ENCODE measurements at places on chromosomes 11 and 22.

DNA sequence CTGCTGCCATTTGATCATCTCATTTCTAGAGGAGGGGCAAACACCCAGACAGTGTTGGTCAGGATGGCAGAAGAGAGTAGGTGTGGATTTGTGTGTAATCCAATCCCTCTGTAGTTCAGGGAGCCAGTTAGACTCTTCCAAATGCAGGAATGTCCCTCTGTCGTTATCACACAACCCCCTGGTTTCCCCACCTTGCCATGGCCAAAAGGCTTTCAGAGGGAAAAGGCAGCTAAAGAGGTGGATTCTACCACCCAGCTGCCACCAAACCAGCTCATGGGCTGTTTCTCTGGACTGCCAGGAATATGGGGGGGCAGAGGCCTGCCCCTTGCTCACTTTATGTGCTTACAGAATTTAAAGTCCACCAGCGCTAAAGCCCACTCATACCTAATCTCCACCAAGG lies 18.1 kb downstream of the TSKU start:
- no peak for DNase-seq

GRCh38 chr11:85299258-85299942 lies 327.7 kb downstream of the DLG2 start:
- no peak for DNase-seq

DNA sequence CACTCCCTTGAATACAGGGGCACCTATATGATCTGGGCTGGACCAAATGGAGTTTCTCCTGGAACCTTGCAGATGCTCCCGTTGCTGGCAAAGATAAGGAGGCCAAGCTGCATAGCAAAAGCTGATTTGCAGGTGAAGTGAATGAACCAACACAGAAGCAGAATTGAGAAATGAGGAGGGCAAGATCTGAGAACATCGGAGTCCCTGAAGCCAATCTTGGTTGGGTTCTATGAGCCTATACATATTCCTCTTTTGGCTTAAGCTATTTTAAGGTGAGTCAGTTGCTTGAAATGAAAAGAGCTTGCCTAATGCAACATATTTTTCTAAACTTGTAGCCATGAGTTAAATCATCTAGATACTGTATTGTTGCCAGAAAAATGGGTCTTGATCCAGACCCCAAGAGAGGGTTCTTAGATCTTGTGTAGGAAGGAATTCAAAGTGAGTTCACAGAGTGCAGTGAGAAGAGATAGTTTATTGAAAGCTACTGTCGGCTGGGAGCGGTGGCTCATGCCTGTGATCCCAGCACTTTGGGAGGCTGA lies 23.5 kb downstream of the WEE1 start:
- DNase-seq, result no peak

DNA sequence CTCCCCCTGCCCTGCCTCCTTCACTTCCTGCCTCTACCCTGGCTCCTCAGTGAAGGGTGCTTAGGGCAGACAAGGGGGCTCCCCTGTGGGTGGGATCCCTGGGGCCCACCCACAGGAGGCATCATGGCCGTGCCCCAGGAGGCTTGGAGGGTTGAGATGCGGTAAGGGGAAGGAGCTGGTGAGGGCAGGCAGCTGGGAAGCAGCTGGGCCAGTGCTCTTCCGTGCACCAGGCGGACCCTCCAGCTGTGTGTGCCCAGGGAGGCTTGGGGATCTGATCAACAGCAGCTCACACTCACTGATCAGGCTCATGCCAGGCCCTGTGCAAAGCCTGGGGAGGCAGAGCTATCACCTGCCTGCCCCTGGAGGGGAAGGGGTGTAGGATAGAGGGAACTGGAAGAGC lies 59.3 kb upstream of the TTLL12 start:
- no peak for DNase-seq

GRCh38 chr11:83172551-83172950 lies 15.6 kb downstream of the PCF11 start:
- no peak for DNase-seq

DNA sequence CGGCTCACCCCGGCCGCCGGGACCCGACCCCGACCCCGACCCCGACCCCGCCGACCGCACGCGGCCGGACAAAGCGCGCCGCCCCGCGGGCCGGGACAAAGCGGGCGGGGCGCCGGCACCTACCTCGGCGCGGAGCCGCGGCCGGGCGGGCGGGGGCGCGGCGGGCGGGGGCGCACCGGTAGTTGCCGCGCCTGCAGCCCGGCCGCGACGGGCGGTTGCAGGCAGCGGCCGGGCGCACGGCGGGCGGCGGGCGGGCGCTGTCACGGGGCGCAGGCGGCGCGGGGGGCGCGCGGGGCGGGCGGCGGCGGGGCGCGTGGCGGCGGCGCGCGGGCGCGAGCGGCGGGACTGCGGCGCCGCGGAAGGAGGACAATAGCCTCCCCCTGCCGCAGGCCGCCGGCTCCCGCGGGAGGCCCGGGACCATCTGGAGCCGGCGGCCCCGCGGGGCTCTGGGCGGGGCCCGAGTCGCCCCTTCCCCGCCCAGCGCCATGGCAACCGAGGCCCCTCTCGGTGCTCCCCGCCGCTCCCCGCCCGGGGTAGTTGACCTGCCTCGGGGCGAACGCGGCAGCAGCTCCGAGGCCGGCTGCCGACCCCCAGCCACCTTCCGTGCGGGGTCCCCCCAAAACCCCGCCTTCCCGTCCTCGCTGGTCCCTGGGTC lies 851 bp downstream of the SPTBN2 start:
- DNase-seq, result no peak

DNA sequence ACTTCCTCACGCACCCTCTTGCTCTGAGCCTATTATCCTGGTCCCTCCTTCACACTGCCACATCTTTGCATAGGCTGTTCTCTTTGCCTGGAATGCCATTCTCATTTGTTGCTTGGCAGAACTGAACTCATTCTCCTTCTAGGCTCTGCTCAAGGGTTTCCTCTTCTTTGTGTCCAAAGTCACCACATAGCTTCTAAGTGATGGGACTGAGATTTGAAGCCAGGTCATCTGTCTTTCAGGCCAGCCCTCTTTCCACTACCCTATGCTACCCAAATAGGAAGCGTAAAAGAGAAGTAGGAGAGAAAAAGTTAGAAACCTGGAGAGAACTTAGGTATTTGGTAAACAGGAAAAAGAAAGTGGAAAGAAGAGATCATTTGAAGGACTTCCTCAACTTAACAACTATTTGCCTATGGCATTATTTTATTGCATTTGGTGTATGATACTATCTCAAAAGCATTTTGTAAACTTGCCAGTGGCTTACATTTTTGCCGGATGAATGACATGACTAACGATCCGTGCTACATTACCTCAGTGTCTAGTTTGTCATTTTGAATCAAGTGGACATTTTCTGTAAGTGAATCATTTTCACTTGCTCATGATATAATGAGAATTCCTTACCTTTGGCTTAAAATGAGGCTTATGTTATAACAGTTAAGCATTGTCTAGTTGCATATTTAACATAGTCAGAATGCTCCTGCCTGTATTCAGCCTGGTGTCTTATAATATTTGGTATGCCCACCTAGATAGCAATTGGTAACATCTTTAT lies 18.5 kb downstream of the NF2 start:
- no peak for DNase-seq

DNA sequence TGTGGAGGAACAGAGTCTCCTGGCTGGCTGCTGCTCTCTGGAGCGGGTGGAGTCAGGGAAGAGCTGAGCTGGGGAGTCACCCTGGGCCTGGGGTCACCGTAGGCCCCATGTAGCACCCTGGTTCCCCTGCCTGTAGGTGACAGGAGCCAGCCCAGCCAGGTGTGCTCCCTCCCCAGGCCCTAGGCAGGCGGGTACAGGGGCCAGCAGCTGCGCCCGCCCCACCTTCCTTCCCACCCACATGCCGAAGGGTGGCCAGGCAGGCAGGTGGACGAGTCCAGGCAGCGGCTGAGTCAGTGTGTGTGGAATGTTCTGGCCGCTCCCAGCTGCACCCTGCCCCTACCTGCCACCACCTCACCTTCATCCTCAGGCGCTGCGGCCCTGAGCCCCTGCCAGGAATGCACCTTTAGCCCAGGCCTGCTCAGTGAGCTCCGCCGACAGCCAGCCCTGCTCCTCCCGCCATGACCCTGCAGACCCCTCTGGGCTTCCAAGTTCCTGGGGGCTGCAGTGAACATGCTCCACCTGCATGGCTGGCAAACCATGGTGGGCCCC lies 654 bp upstream of the SYT8 start:
- DNase-seq, result no peak

DNA sequence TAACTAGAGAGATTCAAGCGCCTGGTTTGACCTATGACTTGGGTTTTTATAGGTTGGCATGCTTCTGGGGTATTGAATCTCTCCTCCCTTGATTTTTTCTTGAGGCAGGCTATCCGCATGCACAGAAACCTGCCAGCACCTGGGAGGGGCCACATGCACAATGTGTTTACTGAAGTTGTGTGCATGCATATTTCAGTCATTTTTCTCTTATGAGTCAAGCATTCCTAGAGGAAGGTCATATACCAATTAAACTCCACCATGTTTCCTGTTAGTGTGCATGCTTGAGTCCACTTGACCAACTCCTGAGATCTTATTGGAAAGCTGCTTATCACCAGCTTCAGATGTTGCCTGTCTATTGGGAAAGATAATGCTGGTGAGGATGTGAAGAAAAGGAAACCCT lies 1718.4 kb downstream of the LRRC4C start:
- no peak for DNase-seq

- no peak for DNase-seq
Observed at GRCh38 chr11:2779981-2780849, 80.4 kb upstream of the KCNQ1OT1 start.

DNA sequence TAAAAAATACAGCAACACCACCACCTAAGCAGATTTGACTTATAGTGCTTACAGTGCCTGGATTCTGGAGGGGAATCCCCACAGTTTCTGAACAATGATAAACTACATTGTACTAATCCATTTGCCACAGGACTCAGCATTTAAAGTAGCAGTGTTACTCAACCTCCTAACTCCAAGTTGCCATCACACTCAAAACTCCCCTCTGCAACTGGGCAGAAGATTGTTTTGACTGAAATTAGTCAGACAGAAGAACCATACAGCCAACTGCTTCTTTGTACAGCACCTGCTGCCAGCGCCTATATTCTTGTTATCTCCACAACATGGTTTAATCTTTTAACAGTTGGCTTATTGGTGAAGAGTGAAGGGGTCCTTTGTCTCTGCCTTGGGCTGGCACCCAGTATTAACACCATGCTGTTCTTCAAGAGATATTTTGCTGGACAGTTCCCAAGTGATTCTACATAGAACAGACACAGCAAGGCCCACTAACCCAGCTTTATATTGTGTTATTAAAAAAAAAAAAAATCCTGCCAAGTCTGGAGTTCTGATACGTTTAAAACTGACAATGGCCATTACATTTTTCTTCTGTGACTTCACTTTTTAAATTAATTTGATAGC lies 273.2 kb downstream of the DCDC1 start:
- DNase-seq, result no peak

- DNase-seq, result no peak
Observed at GRCh38 chr11:43649921-43650320, 30.6 kb upstream of the HSD17B12 start.

All from occipital lobe (tissue), 3 donors.